ENCODE measurements at places on chromosomes 6 and 20.

- DNase-seq = no peak
Observed at GRCh38 chr20:50605136-50605535, 86.2 kb downstream of the RIPOR3 start.

DNA sequence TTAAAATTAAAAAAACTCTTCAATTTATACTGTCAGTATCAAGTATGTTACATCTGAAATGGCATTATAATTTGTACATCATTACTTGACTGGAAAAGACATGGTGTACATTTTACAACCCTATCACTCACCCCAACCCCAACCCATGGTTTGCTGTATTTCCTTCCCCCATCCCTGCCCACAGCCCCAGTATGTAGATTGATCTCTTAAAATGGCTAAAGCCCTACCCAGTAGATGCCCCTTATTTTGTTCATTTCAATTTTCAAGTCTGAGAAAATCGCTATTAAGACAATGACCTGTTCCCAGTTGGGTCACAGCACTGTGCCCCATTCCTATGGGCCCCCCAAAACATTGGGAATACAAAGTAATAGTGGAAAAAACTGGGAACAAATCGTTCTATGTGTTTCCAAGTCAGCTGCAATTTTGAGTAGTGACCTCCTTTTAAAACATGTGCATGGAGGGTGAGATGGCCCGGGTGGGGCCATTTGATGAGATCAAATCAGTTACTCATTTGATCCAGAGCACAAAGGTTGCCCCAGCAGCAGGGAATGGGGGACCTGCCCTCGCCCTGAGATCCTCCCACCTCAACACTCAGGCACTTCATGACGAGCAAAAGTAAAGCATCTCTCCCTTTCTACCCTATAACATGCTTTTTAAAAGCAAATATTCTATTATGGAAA, 13.3 kb downstream of the EZR start:
- no peak for DNase-seq

GRCh38 chr6:53724501-53724900, 58.9 kb upstream of the KLHL31 start:
- no peak for DNase-seq

DNA sequence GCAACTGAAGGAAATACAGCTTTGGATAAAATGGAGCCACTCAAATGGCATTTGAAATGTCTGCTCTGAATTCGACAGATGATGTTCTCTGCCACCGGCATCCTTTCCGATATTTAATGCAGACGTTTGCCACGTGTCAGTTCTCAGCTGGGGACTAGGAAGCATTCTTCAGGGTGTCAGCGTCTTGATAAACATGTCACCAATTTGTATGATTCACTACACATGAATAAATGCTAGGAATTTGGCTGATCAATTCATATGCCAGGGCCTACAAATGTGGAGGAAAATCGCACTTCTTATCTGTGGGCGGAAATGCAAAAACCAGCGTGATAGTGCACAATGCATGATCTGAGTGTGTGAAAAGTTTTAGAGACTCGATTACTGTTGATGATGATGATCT, 169.5 kb downstream of the SLC24A3 start:
- DNase-seq = no peak

GRCh38 chr20:46698788-46699187, 9.5 kb upstream of the TP53RK start:
- DNase-seq = no peak

GRCh38 chr6:69063401-69063800, 428.3 kb downstream of the ADGRB3 start:
- no peak for DNase-seq

DNA sequence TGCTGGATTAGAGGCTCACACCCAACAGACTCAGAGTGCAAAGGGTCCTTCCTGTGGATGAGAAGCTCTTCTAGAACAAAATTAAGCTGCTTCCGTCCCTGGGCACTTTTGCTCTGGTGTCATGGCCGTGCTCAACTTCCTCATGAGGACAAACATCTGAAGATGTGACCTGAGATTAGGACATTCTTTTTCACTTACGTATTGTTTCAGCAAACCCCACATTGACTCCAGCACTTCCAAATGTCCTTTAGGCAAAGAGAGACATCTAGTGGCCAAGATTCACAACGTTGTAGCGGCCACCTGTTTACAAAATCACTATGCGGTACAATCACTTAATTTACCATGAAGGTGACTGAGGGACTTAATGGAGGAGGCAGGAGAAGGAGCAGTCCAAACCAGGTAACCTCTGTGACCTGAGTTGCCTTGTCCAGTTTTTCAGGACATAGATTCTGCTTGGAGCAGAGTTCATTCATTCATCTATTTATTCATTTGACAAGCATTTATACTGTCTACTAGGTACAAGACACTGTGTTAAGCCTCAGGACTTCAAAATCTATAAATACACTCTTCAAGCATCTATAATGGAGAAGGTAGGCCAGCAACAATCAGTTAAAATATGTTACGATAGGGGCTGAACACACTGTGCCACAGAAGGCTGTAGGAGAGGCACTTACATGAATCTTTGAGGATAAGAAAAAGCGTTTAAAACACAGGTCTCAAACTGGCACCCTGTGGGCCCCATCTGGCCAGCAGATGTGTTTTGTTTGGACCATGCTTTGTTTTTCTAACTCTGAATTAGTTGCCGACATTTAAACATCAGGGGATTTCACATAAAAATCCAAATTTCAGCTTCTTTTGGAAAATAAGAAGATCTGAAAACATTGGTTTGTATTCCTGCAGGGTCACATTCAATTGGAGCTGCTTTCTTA, 5.6 kb upstream of the ADGRF1 start:
- DNase-seq = peak; percentile 39

Measured in heart left ventricle (tissue), 16 donors.